Activated T-cell treated with anti-CD3 and anti-CD28 coated beads, Interleukin-2, amount 50 U/mL, for 72 hours (primary cell): ENCODE measurements at places on chromosomes 11 and 22. TPM values are rescaled to one million over a fixed set of nuclear protein-coding genes. Genes with fewer than 3 reads are reported as not detected.

DNA sequence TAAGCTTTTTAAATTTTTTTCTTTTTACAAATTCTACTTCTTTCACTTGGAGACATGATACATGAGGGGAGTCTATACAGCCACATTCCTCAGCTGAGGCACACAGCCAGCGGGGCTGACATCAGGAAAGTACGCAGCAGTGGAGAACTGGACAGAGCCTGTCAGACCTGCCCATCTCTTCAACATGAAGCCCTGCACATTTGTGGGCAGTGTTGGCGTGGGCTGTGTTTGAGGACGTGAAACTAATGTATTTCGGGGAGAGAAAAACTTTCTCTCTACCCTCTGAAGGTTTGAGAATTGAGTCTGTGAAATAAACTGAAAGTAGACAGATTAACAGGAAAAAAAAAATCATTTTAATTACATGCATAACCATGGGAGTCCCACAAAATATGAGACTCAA lies 84.8 kb upstream of the HTATIP2 start:
- no peaks in the 10 kb centered on the region for H3K36me3 ChIP-seq
- H3K4me3 ChIP-seq = no peak overlapping the region
- DNase-seq = no peak
- no peak overlapping the region for H3K27ac ChIP-seq

DNA sequence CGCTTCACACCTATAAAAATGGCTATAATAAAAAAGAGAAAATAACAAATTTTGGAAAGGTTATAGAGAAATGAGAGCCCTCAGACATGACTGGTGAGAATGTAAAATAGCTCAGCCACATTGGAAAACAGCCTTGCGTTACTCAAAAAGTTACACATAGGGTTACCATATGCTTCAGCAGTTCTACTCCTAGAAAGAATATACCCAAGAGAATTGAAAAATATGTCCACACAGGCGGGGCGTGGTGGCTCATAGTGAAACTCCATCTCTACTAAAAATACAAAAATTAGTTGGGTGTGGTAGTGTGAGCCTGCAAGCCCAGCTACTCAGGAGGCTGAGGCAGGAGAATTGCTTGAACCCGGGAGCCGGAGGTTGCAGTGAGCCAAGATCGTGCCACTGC lies 7.6 kb upstream of the JHY start:
- H3K27me3 ChIP-seq = peaks cover 2% of the 10 kb centered on the region
- no peak overlapping the region for H3K4me3 ChIP-seq
- DNase-seq = no peak
- peaks cover 10% of the 10 kb centered on the region for H3K4me1 ChIP-seq

The OR2AT4 gene
- total RNA-seq = not detected

The ISX gene
- total RNA-seq = not detected

DNA sequence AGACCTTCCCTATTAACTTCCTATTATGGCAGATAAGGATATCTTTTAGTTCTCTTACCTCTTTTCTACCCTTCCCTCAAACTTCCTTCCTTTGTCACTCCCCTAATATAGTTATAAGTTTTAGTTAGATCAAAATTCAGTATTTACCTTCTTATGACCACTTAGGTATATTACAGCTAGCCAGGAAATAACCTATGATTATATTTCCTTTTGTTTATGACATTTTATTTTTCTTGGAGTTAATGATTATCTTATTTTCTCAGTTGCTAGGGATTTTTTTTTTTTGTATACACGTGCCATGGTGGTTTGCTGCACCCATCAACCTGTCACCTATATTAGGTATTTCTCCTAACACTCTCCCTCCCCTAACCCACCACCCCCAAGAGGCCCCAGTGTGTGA lies 88.2 kb upstream of the ZBED5 start:
- no peak for DNase-seq
- H3K4me1 ChIP-seq = no peaks in the 10 kb centered on the region

- H3K27ac ChIP-seq = no peak overlapping the region
- H3K4me3 ChIP-seq = no peak overlapping the region
- peaks cover 11% of the 10 kb centered on the region for H3K4me1 ChIP-seq
- no peak for DNase-seq
These were observed 477.9 kb downstream of the MIAT start for GRCh38 chr22:27135031-27135981.

- H3K4me1 ChIP-seq = peaks cover 9% of the 10 kb centered on the region
- H3K4me3 ChIP-seq = peak overlapping the region; percentile 68
- peak; percentile 6 for DNase-seq
- no peaks in the 10 kb centered on the region for H3K27me3 ChIP-seq
These were observed 66.8 kb downstream of the LARGE1 start for GRCh38 chr22:33853200-33854097.

DNA sequence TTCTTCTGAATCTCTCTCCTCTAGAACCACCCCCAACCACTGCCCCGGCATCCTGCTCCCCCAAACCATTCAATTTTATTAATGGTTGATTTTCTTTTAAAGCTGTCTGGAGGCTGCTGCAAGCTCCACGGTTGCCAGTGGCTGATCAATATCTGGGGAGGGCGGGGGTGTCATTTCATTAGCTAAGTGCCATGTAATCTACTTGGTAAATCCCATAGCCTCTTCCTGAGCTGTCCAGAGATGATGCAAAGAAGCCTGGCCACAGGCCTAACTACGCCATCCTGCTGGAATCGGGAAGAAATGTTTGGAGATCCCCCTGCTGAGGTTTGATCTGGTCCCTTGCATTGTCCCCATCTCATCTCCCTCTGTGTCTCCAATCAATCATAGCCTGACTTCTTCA lies 440.1 kb downstream of the MIAT start:
- H3K27ac ChIP-seq = no peak overlapping the region
- H3K36me3 ChIP-seq = no peaks in the 10 kb centered on the region
- no peak overlapping the region for H3K4me3 ChIP-seq
- H3K27me3 ChIP-seq = peaks cover 26% of the 10 kb centered on the region
- no peaks in the 10 kb centered on the region for H3K4me1 ChIP-seq

The TRIM48 gene
- not detected for total RNA-seq

- H3K4me1 ChIP-seq = peaks cover 8% of the 10 kb centered on the region
- no peak overlapping the region for H3K4me3 ChIP-seq
- no peak for DNase-seq
- no peaks in the 10 kb centered on the region for H3K27me3 ChIP-seq
- no peaks in the 10 kb centered on the region for H3K36me3 ChIP-seq
These were observed 18.7 kb downstream of the SYNGR1 start for GRCh38 chr22:39368461-39368911.

The AIFM3 gene
- 0.58 TPM for total RNA-seq

The TSSK2 gene
- not detected for total RNA-seq

DNA sequence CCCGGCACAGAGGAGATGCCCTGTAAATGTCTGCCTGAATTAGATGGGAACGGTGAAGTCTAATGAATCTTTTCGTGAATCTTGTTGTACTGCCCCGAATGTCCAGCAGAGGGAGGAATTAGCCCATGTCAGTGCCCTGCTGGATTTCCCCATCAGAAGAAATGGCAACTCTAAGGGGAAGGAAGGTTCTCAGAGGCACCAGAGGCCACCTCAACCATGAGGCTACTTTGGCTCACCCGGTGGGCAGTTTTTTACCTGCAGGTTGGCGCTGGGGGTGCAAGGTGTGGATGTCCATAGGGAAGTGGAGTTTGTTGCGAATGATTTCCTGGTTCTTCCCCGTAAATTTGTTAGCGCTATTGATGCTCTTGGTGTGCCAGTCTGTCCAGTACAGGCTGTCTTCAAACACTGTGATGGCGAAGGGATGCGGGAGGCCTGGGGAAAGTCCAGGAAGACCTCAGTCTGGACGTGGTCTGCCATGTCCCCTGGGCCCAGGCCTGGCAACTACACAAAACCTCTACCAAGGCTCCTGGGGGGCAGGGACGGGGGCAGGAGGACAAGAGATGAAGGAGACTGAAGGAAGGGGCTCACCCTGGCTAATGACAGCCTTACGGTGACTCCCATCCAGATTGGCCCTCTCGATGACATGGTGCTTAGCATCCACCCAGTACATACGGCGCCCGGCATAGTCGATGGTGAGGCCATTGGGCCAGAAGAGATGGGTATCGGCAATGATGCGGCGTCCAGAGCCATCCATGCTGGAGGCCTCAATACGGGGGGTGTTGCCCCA lies 28.5 kb downstream of the LRP4 start:
- DNase-seq = peak; percentile 80
- H3K4me3 ChIP-seq = no peak overlapping the region
- H3K36me3 ChIP-seq = no peaks in the 10 kb centered on the region

DNA sequence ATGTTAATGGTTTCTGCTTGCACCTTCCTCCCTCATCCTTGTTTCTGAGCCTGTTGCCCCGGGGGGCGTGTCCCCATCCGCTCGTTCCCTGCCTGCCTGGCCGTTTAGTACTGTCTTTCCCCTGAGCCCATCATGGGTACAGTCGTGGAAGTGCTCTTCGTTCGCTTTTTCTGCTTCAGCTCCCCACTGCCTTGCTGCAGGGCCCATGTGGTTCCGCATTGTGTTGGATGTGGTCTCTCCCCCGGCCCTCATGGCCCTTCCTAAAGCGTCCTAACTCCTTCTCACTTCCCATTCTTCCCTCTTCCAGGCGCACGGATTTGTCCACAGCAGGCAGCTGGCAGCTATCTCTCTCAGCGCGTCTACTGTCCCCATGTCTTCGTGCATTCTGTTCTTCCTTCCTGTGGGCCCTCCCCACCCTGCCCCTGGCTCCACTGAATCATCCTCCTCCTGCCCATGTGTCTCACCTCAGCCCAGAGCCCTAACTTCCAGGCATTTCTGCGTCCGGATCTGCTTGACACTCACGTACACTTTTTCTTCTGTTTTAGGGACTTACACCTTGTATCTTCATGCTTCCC lies 98.1 kb downstream of the ZBTB16 start:
- no peak for DNase-seq
- H3K36me3 ChIP-seq = peaks cover 4% of the 10 kb centered on the region
- no peak overlapping the region for H3K27ac ChIP-seq

- H3K36me3 ChIP-seq = no peaks in the 10 kb centered on the region
- H3K27ac ChIP-seq = no peak overlapping the region
- H3K4me3 ChIP-seq = peak overlapping the region; percentile 62
These were observed 91.3 kb upstream of the KCNQ1OT1 start for GRCh38 chr11:2791139-2791520.

GRCh38 chr22:41217553-41218157 lies 12.5 kb downstream of the L3MBTL2 start:
- peaks cover 7% of the 10 kb centered on the region for H3K36me3 ChIP-seq
- H3K4me1 ChIP-seq = peaks cover 27% of the 10 kb centered on the region
- peak overlapping the region; percentile 68 for H3K4me3 ChIP-seq
- H3K27ac ChIP-seq = peak overlapping the region; percentile 98
- DNase-seq = peak; percentile 67

GRCh38 chr11:102669664-102670063 lies 35.9 kb downstream of the MMP27 start:
- no peaks in the 10 kb centered on the region for H3K27me3 ChIP-seq
- no peaks in the 10 kb centered on the region for H3K36me3 ChIP-seq
- H3K4me3 ChIP-seq = no peak overlapping the region
- H3K4me1 ChIP-seq = peaks cover 5% of the 10 kb centered on the region
- DNase-seq = no peak

GRCh38 chr22:46276563-46276962 lies 8.8 kb downstream of the TTC38 start:
- no peak for DNase-seq
- H3K36me3 ChIP-seq = peaks cover 3% of the 10 kb centered on the region
- H3K4me1 ChIP-seq = no peaks in the 10 kb centered on the region
